ENCODE measurements at places on chromosomes 4 and X.

DNA sequence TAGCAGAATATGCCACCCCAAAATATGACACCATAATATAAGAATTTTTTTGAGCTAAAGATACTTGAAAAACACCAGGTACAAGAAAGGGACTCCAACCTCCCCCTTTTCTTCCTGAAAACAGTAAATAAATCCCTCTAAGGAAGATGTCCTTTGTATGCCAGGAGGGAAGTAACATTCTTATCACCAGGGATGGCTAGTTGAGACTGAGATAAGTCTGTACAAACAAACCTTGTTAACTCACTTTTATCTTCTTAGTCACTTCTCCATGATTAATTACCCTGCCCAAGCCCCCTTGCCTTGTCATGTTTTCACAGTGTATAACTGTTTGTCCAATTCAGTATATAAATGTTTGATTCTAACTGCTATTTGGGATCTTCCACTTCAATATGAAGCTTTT is 888.0 kb downstream of the PCDH18 start:
- DNase-seq = no peak

GRCh38 chr4:39259571-39260330 is 77.4 kb downstream of the WDR19 start:
- no peak for DNase-seq

DNA sequence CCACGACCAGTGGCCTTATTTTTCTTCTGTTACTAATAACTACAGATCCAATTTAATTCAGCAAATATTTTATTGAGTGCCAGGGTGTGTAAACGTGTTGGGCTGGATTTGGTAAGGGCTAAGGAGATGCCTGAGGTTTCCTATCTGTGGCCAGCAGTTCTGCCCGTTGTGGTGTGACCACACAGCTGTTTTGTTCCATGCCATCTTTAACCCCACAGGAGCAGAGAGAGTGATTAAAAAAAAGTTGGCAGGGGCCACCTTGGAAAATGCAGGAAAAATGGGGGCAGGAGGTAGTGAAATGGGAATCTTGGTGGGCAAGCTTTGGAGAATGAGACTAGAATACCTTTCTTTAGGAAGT is 1.1 kb downstream of the PLAC8 start:
- DNase-seq = no peak

GRCh38 chr4:122665161-122665929 is 44.5 kb upstream of the IL21 start:
- no peak for DNase-seq
